Mesenchymal stem cell (in vitro differentiated cells and primary cell): ENCODE measurements at places on chromosomes 7 and 10.

DNA sequence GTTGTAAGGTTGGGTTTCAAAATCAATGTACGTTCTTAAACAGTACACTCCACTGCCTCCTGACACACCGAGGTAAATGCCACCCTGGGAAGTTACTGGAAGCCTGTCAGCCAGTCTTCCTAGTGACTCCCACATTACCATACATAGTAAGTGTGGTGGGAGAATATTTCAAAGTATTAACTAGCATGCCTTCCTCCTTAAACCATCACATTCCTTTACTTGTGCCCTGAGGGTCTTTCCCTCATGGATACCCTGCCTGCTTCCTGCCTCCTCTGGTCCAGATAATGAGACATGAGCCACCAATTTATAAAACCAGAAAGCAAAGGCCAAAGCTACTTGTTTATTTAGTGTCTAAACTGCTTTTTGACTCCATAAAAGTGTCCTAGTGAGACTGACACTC, 23.3 kb upstream of the SORCS3 start:
- DNase-seq = no peak

DNA sequence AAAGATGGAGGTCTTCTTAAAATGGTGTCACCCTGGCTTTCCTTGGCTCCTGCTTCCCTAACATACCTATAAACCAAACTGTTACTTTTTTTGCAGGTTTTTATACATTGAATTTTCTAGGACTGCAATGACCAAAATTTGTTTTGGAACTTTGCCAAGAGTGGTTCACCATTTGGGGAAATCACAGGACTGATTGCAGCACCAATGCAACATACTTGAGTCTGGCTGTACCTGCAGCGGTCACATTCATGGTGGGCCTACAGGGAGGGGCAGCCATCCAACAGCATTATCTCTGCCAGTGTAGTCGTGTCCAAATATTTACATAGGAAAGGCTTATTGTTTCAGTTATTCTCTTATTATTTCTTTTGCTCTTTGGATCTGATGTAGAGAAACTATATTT, 69.0 kb downstream of the HACD1 start:
- no peak for DNase-seq

GRCh38 chr10:86349940-86350630, 16.5 kb downstream of the GRID1 start:
- DNase-seq = no peak

DNA sequence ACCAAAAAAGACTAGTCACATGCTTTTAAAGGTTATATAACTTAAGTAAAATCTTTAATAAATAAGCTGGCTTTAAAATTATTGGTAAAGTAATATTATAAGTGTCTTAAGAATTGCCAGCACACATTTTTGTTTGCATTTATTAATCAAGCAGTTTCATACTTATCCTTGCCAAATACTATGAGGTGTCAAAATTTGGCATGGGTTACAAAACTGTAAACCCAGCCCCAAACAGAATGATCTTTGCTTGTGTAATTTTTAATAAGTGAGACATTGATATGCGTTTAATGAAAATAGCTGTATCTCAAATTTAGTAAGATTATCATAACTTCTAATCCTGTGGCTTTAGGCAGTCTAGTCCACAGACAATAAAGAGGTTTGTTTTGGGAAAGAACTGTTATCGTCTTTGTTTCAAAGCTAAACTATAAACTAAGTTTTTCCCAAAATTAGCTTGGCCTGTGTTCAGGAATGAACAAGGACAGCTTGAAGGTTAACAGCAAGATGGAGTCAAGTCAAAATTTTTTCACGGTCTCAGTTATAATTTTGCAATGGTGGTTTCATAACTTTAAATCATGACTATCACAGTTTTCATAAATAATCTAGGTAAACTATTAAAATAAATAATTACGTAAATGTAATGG, 72.8 kb downstream of the ST8SIA6 start:
- no peak for DNase-seq

GRCh38 chr10:3928078-3928477, 143.1 kb upstream of the KLF6 start:
- DNase-seq = no peak
